NAMALWA (cell line): ENCODE measurements at places on chromosomes 3 and 15.

GRCh38 chr3:180563406-180563805 lies 38.6 kb upstream of the TTC14 start:
- no peak for DNase-seq

GRCh38 chr15:27094235-27094634 lies 123.3 kb downstream of the GABRG3 start:
- DNase-seq: no peak

GRCh38 chr3:71681224-71681668 lies 44.0 kb downstream of the EIF4E3 start:
- peak; percentile 60 for DNase-seq

DNA sequence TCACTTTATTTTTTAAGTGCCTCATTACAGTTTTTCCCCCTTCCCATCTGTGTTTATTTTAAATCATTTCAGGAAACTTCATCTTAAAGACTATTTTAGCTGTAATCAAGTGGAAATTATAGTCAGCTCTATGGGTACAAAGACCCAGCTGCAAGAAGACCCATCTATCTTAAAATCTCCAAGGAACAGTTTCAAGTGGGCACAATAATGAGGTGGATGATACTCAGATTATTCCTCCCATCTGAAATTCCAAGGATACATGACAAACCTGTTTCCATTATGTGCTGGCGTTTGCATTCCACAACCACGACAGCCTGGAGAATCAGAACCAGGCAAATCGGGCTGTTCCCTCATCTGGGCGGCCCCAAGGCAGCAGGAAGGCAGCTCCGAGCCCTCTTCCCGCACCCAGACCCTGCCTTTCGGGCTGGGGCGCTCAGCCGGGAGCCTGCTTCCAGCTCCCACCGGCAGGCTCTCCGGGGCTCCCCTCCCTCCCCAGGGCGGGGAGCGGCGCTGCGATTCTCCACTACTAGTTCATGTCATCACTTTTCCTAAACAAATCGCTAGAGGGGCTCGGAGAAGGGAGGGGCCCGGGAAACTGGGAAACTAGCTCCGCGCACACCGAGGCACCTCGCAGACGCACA lies at the start of gene MGLL:
Gene MGLL (minus strand): TSS at position 475 of the 641 bp plus-strand sequence. CDS start 197 bp downstream, at position 278.
- DNase-seq: no peak

DNA sequence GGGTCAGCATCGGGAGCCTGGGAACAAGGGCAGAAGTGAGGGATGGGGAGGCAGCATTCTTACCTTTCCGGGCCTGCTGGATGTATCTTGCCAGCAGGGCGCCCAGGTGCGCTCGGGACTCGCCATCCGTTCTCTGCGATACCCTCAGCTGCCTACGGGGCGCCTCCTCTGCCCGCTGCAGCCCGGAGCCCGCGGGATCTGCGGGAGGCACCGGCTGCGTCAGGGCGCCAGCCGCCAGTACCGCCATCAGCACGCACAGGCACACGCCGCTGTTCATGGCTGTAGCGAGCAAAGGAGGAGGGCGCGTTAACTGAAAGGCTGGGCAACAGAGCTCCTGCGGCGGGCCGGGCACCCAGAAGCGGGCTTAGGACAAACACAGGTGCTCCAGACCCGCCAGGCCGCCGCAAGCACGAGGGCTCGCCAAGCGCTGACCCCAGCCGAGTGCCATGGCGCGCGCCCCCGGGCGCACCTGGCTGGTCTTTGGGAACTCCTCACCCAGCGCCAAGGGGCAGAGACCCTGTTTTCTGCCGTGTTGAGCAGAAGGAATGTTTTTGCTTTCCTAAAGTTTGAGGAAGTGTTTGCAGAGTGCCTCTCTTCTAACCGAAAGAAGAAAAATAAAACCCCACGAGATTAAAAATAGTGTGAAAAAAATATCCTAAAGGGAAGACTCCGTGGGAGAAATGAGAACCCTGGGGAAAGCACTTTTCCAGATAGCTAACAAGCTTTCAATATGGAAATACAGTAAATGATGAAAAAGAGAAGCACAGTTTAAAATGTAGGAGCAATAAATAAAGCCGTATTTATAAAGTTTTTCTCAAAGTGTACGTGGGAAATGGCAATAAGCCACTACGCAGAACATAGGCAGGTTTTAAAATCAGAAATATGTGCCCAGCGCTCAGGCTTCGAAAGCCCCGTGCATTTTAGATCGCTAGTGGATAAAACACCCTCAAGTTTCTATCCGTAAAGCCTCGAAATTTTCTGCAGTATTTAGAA lies 2.3 kb downstream of the CCK start:
- DNase-seq: no peak

DNA sequence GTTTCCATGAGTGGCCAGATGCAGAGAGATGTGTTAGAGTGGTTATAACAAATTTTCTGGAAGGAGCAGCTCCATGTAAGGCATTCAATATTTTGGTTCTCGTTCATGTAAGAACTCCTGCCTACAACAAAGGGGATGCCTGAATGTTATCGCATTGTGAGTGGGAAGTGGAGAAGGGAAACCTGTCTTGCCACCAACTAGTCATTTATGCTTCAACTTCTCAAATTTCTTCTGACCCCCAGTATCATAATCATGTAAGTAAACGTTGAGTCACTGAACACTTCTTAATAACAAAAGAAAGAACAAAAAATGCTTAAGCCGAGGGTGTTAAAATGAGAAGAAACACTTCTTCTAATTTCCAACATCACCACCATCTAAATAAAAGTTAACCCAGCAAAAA lies 62.0 kb upstream of the MRPL3 start:
- DNase-seq: no peak
